ENCODE measurements at places on chromosomes 3 and 15. TPM values are rescaled to one million over a fixed set of nuclear protein-coding genes. Genes with fewer than 3 reads are reported as not detected.
A peak's percentile ranks its signal among the peaks of the same experiment; 100 is the strongest.

DNA sequence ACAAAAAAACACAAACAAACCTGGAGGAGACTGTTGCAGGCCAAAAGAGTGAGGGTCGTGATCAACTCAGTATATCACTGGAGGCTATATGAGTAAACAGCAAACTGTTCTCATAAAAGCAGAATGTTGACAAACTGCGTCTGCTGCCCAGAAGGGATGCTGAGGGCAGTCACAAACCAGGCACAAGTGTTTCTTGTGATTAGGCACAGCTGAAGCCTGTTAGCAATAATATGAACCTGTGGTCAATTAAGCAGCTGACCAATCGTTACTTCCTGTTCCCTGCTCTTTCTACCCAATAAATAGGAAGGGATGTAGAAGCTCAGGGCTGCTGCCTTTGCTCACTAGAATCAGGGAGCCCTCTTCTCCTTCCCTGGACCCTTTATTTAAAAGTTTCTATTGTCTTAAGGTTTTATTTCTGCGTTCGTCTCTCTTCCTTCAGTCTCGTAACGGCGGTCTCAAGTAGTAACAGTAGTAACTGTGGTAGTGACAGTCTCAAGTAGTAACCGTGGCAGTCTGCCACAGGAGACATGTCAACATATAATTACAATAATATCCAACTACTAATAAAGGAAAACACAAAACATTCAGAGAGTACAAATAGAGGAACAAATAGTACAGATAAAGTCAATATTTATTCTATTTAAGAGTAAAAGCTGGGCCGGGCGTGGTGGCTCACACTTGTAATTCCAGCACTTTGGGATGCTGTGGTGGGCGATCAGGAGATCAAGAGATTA, 698.4 kb upstream of the CCDC54 start:
- peaks cover 4% of the 10 kb centered on the region for H3K4me1 ChIP-seq
- no peaks in the 10 kb centered on the region for H3K27me3 ChIP-seq
- H3K27ac ChIP-seq, result no peak overlapping the region
- H3K4me3 ChIP-seq, result no peak overlapping the region
- DNase-seq, result no peak
- no peaks in the 10 kb centered on the region for H3K36me3 ChIP-seq

SNTN gene
- not detected for total RNA-seq

VPS18 gene
- total RNA-seq, result 37.2 TPM

LDHAL6B gene
- total RNA-seq, result not detected

DNA sequence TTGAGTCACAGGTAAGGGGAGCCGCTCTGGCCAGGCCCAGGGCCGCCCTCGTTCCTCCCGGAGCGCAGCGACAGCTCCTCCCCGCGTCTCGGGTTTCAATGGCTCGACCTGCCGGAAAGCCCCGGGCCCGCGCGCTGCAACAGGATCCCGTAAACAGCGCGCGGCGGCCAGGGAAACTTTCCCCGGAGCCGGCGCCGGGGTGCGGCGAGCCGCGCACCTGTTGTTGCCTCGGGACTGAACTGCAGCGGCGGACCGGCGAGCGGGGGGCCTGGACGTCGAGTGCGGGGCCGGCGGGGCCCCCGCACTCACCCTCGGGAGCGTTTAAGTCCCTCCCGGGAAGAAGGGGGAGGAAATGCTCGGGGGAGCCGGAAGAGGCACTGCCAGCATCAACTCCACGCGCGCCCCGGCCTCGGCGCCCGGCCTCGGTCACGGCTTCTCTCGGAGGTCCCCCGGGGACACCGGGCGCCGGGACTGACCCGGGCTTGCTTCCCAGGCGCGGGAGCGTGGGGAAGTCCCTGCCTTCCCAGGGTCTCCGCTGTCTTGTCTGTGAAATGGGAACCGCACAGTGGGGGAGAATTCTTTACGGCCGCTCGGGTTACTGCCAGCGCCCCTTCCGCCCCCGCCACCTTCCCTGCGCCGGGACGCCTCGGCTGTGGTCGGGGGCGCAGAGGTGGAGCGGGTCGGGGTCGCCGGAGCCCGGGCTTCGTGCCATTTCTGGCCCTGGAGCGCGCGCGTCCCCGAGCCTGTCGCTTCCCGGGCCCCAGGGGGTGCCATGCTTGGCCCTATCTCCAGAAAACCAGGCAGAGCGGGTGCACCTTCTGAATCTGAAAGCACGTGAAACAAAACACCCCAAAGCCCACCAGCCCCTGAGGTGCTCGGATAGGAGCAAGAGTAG, 7.5 kb upstream of the PGPEP1L start:
- H3K36me3 ChIP-seq, result no peaks in the 10 kb centered on the region
- H3K27ac ChIP-seq, result no peak overlapping the region
- H3K4me1 ChIP-seq, result peaks cover 20% of the 10 kb centered on the region
- peaks cover 34% of the 10 kb centered on the region for H3K27me3 ChIP-seq
- DNase-seq, result peak; percentile 79

GRCh38 chr3:170414202-170414663, 4.4 kb upstream of the CLDN11 start:
- peaks cover 29% of the 10 kb centered on the region for H3K4me1 ChIP-seq
- peaks cover 3% of the 10 kb centered on the region for H3K36me3 ChIP-seq
- peak overlapping the region; percentile 5 for H3K4me3 ChIP-seq
- DNase-seq, result no peak
- peaks cover 20% of the 10 kb centered on the region for H3K27me3 ChIP-seq

Measured in type B pancreatic cell (in vitro differentiated cells).